ENCODE measurements at places on chromosomes 1 and 21.
A peak's percentile ranks its signal among the peaks of the same experiment; 100 is the strongest.

GRCh38 chr1:224923726-224924125 lies 5.7 kb upstream of the DNAH14 start:
- no peaks in the 10 kb centered on the region for H3K36me3 ChIP-seq
- no peak for DNase-seq
- no peak overlapping the region for H3K27ac ChIP-seq
- H3K27me3 ChIP-seq: peaks cover 6% of the 10 kb centered on the region
- no peak overlapping the region for H3K4me3 ChIP-seq

DNA sequence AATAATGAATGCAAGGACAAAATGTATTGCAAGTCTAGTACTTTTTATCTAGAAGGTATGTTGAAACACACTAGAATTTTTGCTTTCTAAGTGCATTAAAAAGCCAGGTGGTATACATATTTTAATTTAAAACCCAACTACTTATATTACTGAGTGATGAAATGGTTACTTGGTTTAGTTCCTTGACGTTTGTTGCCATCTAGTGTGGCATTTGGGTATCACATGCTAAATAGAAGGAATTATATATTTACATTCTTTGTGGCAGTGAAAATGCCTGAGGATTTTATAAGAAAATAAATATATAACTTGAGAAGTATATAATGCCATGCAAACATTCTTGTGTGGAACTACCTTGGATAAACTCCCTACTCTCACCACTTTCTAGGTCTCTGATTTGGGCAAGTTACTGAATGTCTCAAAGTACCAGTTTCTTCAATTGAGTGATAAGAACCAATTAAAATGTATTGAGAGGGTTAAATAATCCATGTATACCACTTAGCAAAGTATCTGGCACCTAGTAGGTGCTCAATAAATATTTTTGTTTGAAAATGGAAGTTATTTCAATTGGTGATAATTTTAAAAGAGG lies 69.6 kb downstream of the SDCCAG8 start:
- H3K36me3 ChIP-seq: no peaks in the 10 kb centered on the region
- H3K4me1 ChIP-seq: no peaks in the 10 kb centered on the region
- no peak overlapping the region for H3K4me3 ChIP-seq

DNA sequence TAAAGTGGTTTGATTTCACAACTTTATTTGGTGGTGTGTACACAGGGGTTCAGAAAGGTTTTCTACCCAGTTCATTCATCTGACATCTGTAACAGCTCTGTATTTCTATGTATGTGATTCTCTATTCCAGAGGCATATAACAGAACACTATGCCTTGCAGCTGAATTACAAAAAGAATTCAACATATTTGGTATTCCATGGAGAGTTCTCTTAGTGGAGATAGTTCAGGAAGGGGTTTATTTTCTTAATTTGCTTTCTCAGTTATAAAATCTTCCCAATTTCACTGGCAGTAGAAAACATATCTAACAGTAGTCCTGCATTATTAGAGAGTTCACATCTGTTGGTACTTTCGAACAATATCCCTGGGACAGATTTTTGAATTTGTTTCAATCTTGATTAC lies 207.9 kb upstream of the LYPLAL1 start:
- H3K27ac ChIP-seq: no peak overlapping the region
- H3K27me3 ChIP-seq: no peaks in the 10 kb centered on the region
- no peak overlapping the region for H3K4me3 ChIP-seq

- no peak for DNase-seq
- H3K27ac ChIP-seq: no peak overlapping the region
- no peaks in the 10 kb centered on the region for H3K27me3 ChIP-seq
Measured at GRCh38 chr1:190353538-190354101, 124.0 kb downstream of the BRINP3 start.

DNA sequence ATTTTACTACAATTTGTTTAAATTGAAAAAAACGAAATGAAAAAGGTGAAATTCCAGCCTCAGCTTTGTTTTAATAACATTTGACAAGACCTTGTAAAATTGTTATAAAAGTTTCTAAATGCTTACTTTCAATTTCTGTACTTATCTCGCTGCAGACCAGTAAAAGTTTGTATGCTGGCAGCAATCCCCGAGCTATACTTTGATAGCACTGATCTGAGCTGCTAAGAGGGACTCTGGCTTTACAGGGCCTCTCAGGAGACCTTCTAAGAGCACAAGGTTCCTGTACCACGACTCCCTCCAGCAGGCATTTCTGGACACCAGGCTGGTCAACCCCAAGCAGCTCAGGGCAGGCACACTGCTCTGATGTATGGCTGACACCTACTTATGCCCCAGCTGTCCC lies 13.1 kb downstream of the STMN1 start:
- no peak overlapping the region for H3K4me3 ChIP-seq
- no peaks in the 10 kb centered on the region for H3K27me3 ChIP-seq
- H3K4me1 ChIP-seq: no peaks in the 10 kb centered on the region
- DNase-seq: no peak
- no peak overlapping the region for H3K27ac ChIP-seq

GRCh38 chr1:42817976-42818375 lies 779 bp upstream of the SVBP start:
- H3K4me3 ChIP-seq: no peak overlapping the region
- H3K4me1 ChIP-seq: peaks cover 24% of the 10 kb centered on the region
- H3K36me3 ChIP-seq: no peaks in the 10 kb centered on the region
- no peaks in the 10 kb centered on the region for H3K27me3 ChIP-seq
- DNase-seq: no peak

GRCh38 chr1:31934706-31935629 lies 3.2 kb downstream of the PTP4A2 start:
- peaks cover 80% of the 10 kb centered on the region for H3K4me1 ChIP-seq
- peak; percentile 83 for DNase-seq
- H3K36me3 ChIP-seq: peaks cover 50% of the 10 kb centered on the region
- H3K4me3 ChIP-seq: peak overlapping the region; percentile 86
- peak overlapping the region; percentile 96 for H3K27ac ChIP-seq

GRCh38 chr1:107682467-107682866 lies 282.5 kb downstream of the VAV3 start:
- no peak overlapping the region for H3K4me3 ChIP-seq
- DNase-seq: no peak
- H3K4me1 ChIP-seq: no peaks in the 10 kb centered on the region

- H3K27ac ChIP-seq: no peak overlapping the region
- no peaks in the 10 kb centered on the region for H3K36me3 ChIP-seq
- no peaks in the 10 kb centered on the region for H3K4me1 ChIP-seq
- H3K27me3 ChIP-seq: no peaks in the 10 kb centered on the region
- no peak overlapping the region for H3K4me3 ChIP-seq
- no peak for DNase-seq
Measured at GRCh38 chr1:27163093-27163492, 8.2 kb upstream of the SLC9A1 start.

- no peak overlapping the region for H3K27ac ChIP-seq
- no peaks in the 10 kb centered on the region for H3K4me1 ChIP-seq
- no peaks in the 10 kb centered on the region for H3K27me3 ChIP-seq
- DNase-seq: no peak
- H3K36me3 ChIP-seq: no peaks in the 10 kb centered on the region
- H3K4me3 ChIP-seq: no peak overlapping the region
Measured at GRCh38 chr21:45312296-45312695, 24.6 kb upstream of the POFUT2 start.

DNA sequence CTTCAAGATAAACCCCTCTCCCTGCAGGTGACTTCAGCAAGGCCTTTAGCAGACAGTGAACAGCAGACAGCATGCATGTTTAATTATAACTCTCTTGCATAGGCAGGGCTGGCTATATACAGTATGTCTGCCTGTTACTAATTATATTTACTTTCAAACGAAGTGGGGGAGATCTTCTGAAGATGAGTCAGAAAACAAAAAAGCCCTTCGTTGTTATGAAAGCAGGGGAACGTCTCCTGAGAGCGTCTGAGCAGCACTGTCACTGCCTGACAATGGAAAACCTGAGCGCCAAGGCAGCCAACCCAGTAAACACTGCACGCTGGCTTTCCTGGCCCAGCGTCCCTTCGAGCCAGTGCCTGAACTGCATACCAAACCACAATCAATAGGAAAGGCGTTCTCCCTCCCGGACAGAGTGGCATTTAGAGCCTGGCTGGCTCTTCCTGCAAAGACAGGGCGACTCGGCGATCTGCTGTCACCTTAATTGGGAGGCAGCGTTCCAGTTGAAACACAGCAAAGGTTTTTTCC lies 54.1 kb downstream of the TOMM20 start:
- H3K4me3 ChIP-seq: no peak overlapping the region
- no peak for DNase-seq
- H3K27ac ChIP-seq: no peak overlapping the region
- H3K27me3 ChIP-seq: no peaks in the 10 kb centered on the region

GRCh38 chr1:8439015-8439702 lies 121.2 kb downstream of the SLC45A1 start:
- H3K4me3 ChIP-seq: no peak overlapping the region
- DNase-seq: no peak
- H3K4me1 ChIP-seq: no peaks in the 10 kb centered on the region
- H3K36me3 ChIP-seq: no peaks in the 10 kb centered on the region
- no peak overlapping the region for H3K27ac ChIP-seq

- no peaks in the 10 kb centered on the region for H3K36me3 ChIP-seq
- no peaks in the 10 kb centered on the region for H3K27me3 ChIP-seq
- no peak overlapping the region for H3K4me3 ChIP-seq
- peaks cover 11% of the 10 kb centered on the region for H3K4me1 ChIP-seq
- no peak for DNase-seq
Measured at GRCh38 chr1:98749152-98749756, 87.7 kb downstream of the SNX7 start.

GRCh38 chr1:205450448-205450847 lies 5.4 kb downstream of the BLACAT1 start:
- H3K27ac ChIP-seq: no peak overlapping the region
- H3K27me3 ChIP-seq: peaks cover 33% of the 10 kb centered on the region
- no peaks in the 10 kb centered on the region for H3K36me3 ChIP-seq
- H3K4me1 ChIP-seq: no peaks in the 10 kb centered on the region

- no peaks in the 10 kb centered on the region for H3K27me3 ChIP-seq
- no peak for DNase-seq
- H3K27ac ChIP-seq: 0 out of 2 replicates have a peak overlapping the region, but pooled peaks have one; percentile 11
- H3K4me1 ChIP-seq: peaks cover 33% of the 10 kb centered on the region
Measured at GRCh38 chr21:35399706-35400105, 350.6 kb upstream of the RUNX1 start.
